ENCODE measurements at places on chromosomes 16 and 17.

DNA sequence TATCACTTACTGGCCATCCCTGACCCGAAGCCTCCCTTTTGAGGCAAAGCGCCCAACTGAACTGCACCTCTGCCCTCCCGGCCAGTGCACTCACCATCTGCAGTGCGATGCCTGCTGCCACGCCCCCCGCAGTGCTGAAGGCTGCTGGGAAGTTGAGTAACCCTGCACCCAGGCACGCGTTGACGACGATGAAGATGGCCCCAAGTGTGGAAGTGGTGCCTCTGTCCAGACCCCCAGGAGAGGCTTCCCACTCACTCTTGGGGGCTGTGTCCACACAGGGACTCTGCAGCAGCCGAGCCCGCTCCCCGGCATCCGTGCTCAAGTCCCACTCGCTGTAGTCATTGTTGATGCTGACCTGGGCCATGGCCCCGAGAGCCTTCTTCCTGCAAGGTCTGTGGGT lies 4.8 kb downstream of the SLC38A7 start:
- DNase-seq = no peak

GRCh38 chr16:70659953-70660671 lies 13.8 kb downstream of the IL34 start:
- no peak for DNase-seq

DNA sequence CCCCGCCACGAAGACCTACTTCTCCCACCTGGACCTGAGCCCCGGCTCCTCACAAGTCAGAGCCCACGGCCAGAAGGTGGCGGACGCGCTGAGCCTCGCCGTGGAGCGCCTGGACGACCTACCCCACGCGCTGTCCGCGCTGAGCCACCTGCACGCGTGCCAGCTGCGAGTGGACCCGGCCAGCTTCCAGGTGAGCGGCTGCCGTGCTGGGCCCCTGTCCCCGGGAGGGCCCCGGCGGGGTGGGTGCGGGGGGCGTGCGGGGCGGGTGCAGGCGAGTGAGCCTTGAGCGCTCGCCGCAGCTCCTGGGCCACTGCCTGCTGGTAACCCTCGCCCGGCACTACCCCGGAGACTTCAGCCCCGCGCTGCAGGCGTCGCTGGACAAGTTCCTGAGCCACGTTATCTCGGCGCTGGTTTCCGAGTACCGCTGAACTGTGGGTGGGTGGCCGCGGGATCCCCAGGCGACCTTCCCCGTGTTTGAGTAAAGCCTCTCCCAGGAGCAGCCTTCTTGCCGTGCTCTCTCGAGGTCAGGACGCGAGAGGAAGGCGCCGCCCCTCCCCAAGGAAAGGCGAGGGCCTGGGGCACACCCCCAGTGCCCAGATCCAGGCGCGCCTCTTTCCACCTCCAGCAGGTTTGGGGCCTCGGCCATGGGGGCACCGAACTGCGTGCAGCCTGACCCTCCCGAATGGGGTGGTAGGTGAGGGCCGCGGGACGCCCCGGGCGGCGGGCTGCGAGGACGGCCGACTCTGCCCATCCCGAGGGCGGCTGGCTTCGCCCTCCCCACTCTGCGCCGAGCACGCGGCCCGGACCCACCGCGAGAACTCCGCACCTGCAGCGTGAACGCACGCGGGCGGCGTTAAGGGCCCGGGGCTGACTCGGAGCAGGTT lies 664 bp downstream of the HBQ1 start:
- peak; percentile 56 for DNase-seq

DNA sequence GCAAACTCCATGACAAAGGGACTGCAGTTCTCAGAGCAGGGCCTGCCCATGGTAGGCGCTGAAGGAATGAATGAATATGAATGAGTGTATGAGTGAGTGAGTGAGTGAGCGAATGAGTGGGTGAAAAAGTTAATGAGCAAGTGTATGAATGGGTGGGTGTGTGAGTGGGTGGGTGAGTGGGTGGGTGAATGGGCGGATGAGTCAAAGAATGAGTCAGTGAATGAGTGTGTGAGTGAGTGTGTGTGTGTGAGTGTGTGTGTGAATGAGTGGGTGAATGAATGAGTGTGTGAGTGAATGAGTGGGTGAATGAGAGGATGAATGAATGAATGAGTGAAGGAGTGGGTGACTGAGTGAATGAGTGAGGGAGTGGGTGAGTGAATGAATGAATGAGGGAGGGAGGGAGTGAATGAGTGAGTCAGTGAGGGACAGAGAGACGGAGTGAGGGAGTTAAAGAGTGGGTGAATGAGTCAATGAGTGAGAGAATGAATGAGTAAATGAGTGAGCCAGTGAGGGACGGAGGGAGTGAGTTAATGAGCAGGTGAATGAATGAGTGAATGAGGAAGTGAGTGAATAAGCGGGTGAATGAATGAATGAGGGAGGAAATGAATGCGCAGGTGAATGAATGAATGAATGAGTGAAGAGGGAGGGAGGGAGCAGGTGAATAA lies 11.1 kb upstream of the CHMP6 start:
- DNase-seq = no peak

GRCh38 chr16:58114827-58115825 lies 14.1 kb downstream of the CFAP20 start:
- no peak for DNase-seq

GRCh38 chr16:49350265-49351095 lies 23.1 kb upstream of the C16orf78 start:
- DNase-seq = peak; percentile 42

DNA sequence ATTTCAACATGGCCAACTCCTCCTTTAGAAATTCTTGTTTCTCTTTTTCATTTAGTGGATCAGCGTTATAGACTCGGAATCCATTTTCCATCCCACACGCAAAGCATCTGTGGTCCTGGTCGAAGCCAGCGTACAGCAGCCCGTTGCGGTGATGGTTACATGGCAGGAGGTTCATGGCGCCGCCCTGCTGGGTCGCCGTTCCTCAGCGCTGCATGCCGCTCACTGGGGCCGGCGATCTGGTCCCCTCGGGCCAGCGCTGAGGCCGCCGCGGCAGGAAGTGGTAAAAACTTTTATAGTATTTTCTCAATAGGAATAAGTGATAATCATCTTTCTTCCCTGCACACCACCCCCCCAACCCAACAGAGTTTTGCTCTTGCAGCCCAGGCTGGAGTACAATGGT lies 29.9 kb upstream of the RHOT1 start:
- DNase-seq = no peak

GRCh38 chr16:49890876-49891275 lies 35.0 kb upstream of the ZNF423 start:
- no peak for DNase-seq

DNA sequence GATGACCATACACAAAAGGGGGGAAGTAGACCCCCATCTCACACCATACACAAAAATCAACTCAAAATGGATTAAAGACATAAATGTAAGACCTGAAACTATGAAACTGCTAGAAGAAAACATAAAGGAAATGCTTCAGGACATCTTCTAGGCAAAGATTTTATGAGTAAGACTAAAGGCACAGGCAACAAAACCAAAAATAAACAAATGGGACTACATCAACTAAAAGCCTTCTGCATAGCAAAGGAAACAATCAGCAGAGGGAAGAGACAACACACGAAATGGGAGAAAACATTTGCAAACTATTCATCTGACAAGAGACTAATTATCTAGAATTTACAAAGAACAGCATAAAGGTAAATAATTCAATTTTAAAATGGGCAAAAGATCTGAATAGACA lies 152.1 kb downstream of the AXIN2 start:
- DNase-seq = no peak

- no peak for DNase-seq
Observed at GRCh38 chr17:60750640-60751039, 73.0 kb downstream of the BCAS3 start.

- DNase-seq = no peak
Observed at GRCh38 chr17:32590974-32591373, 104.2 kb downstream of the CDK5R1 start.

GRCh38 chr16:84299734-84300440 lies 5.2 kb downstream of the WFDC1 start:
- DNase-seq = no peak

Measured in activated CD8-positive, alpha-beta memory T cell treated with anti-CD3 and anti-CD28 coated beads for 48 hours (primary cell).